ENCODE measurements at places on chromosomes 7 and 10. TPM values are rescaled to one million over a fixed set of nuclear protein-coding genes. Genes with fewer than 3 reads are reported as not detected.

The SFRP5 gene
- 2.3 TPM for polyA plus RNA-seq

The OR2A1 gene
- polyA plus RNA-seq = 0.23 TPM

The RBP4 gene
- polyA plus RNA-seq = 1.3 TPM

The TMEM139 gene
- polyA plus RNA-seq = 0.53 TPM

The IKZF1 gene
- not detected for polyA plus RNA-seq

DNA sequence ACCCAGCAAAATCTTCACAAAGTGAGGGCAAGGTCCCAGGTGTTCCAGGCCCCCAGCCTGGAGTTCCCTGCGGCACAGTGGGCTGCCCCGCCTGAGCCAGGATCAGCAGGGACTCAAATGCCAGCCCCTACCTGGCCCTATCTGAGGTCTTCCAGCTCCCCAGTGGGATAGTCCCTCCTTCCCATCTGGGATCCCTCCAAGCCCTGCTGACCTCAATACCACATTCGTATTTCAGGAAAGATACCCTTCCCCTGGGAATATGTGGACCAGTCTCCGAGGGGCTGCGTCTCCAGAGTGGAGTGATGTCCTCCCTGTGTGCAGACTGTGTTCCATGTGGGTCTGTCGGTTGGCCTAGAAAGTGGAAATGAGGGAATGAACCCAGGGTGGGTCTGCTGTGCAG, 40.9 kb downstream of the ELFN1 start:
- DNase-seq = no peak

DNA sequence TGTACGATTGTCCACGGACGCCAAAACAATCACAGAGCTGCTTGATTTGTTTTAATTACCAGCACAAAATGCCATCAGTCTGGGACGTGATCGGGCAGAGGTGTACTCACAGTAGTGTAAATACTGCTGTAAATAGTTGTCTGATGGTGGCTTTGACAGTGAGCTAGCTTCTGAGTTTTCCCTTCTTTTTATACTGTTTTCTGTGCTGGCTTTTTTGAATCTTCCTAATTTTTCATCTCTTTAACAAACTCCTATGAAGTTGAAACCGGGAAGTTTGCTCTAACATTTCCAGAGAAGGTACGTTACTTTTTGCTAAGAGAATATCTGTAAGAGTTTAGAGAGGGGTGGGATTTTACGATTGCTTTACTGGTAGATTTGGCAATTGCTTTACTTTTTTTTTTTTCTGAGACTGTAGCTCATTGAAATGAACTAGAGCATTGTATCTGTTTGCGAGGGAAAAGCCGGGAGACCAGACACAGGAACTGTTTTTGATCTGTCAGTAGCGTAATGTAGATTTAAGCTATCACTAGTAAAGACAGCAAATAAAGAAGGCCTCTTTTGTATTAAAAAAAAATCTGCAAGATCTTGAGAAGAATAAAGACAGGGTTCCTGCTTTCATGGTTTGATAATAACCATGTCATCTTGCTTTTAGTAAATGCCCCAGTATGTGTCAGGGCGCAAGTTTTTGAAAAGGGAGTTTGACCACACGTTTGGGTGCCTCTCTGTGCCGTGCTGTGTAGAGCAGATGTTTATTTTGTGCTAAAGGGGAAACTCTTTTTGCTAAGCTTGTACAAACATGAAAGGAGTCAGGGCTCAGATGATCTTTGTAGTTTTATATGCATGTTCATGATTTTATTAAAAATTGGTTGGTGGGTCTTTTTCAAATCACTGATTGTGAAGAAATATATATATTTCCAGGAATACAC, 712 bp downstream of the FOXP2 start:
- DNase-seq = no peak

DNA sequence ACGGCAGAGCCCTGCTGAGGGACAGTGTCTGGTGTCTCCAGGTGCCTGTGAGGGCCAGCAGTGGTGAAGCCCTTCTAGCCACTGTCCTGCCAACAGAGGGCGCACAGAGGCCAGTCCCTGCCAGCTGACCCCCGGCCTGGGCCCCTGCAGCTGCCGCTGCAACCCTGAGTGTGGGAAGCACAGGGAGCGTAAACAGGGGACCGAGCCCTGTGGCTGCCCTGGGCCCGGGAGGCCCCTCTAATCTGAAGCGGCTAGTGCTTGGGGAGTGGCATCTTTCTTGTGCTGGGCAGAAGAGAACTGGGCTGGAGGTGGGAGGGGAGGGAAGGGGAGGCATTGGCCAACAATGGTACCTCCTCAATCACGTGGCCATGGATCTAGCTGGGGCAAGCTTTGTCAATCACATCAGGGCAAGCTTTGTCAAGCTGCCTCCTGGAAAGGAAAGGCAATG, 34.6 kb downstream of the TRIM8 start:
- DNase-seq = no peak

- no peak for DNase-seq
Measured at GRCh38 chr7:156640949-156641485, 443 bp downstream of the RNF32 start.

DNA sequence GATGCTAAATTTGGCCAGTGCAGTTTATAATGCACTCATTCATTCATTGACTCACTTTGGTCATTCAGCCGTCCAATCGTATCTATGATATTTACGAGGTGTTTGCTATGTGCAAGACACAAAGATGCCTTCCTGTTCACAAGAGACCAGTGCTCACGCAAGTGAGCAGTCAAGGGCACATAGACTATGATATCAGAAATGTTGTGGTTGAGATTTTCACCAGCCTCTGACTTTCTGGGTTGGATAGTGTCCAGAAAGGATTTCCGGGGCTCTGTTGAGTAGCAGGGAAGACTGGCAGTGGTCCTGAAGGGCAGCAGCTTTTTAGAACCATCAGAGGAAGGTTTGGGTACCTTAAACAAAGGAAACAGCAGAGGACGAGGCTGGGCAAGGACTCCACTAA, 191.8 kb downstream of the GALNT17 start:
- no peak for DNase-seq

- DNase-seq = no peak
Measured at GRCh38 chr7:46489106-46489505, 568.0 kb upstream of the IGFBP3 start.

DNA sequence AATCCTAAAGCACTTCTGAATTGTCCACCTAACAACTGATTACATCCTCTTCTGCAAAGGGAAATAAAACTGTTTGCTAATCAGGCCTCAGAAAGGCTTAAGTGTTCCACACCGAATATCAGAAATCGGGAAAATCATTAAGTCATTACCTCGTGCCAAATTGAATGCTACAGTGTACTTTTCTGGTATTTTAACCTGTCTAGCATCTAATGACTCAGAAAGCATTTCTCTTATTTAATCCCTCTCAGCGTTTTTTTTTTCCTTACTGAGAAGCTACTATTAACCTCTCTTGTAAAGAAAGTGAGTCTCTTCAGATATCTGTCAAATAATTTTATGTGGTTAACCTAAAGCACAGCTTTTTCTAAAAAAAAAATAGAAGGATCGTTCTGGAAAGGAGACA, 28.6 kb downstream of the VIM start:
- DNase-seq = no peak

Measured in muscle of arm (tissue), 14 donors.